ENCODE measurements at places on chromosomes 4 and X.
A peak's percentile ranks its signal among the peaks of the same experiment; 100 is the strongest.

DNA sequence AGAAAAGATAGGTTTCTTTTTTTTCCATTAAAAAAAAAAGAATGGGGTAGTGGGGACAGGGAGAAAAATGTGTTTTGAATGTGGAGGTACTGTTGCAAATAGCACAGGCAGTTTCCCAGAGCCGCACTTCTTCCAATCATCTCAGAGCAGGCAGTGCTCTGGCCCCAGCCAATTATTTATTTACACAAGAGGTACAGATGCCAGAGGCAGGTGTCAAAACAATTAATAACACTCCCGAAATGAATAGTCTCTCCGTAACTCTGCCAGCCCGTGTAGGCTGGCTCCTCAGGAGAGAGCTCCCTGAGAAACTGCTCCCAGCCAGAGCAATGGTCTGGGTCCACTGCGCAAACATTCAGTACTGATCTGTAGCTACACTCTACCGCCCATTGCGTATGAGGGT is 130.8 kb upstream of the IL1RAPL2 start:
- no peak for DNase-seq

DNA sequence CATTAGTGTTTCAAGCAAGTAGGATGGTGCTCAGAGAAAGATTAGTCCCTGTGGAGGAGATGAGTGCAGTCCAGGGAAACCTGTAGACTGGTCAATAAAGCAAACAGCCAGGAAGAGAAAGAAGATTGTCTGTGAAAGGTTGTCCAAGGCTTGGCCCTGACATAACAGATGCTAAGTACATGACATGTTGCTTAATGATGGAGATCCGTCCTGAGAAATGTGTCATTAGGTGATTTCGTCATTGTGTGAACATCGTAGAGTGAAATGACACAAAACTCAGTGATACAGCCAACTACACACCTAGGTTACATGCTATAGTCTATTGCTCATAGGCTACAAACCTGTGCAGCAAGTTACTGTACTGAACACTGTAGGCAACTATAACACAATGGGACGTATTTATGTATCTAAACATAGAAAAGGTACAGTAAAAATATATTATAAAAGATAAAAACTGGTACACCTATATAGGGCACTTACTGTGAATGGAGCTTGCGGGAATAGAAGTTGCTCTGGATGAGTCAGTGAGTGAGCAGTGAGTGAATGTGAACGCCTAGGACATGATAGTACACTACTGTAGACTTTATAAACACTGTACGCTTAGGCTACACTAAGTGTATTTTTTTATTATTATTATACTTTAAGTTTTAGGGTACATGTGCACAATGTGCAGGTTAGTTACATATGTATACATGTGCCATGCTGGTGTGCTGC is 9.0 kb upstream of the PRSS48 start:
- no peak for DNase-seq

DNA sequence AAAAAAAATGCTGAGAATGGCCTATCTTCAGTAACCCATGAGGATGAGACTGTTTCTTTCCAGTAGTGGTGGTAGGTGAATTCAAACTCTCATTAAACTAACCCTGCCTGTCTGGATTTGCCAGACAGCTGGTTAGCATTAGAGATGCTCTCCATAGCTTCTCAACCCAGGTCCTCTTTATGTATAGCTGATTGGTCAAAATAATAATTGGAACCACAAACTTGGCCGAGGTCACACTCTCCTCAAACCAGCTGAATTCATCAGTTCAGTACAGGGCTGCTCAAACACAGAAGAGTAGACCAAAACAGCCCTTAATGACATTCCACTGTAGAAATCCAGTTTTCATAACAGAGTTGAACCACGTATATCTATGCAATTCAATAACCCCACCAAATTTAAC is 85.3 kb downstream of the HCCS start:
- DNase-seq = no peak

DNA sequence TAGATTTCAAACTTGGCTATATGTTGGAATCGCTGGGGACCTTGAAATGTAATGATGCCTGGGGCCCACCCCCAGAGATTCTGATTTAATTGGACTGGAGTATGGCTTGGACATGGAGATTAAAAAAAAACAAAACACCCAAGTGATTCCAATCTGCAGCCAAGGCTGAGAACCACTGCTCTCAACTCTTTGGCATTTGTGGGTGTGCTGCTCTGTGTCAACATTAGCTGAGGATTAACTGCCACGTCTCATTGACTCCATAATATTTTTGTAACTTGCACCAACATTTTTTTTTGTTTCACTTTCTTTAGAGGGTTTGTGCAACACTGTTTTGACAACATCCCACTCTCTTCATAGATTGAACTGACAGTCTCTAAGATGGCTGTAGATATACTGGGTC is 41.1 kb upstream of the PDK3 start:
- no peak for DNase-seq

DNA sequence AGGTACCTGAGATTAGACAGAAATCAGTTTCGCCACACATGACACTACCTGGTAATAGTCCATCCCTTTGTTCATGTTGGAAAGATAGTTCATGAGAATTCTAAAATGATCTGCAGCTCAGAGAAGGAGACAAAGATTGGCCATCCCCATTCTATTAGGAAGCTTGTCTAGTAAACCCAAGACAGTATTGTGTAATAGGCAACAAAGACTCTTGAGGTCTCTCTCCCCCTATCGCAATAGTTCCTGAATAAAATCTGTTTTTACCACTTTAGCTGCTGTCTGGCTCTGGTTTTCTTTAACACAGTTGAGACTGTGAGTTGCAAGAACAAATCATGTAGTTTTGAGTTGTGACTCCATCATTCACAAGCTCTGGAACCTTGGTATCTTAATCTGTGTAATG is 14.8 kb upstream of the BBS7 start:
- no peak for DNase-seq

- DNase-seq = no peak
These were observed 18.2 kb upstream of the TNIP3 start for GRCh38 chr4:121182296-121182695.

- DNase-seq = no peak
These were observed 942.3 kb upstream of the SLIT2 start for GRCh38 chr4:19309378-19309777.

- DNase-seq = peak; percentile 65
These were observed 30.1 kb downstream of the ADGRA3 start for GRCh38 chr4:22485737-22486136.

GRCh38 chrX:72045552-72046277 is 86.0 kb downstream of the RTL5 start:
- DNase-seq = peak; percentile 93

GRCh38 chr4:169080981-169081380 is 70.9 kb upstream of the CBR4 start:
- DNase-seq = no peak

- no peak for DNase-seq
These were observed 48.6 kb upstream of the UGT2A1 start for GRCh38 chr4:69701696-69702095.

DNA sequence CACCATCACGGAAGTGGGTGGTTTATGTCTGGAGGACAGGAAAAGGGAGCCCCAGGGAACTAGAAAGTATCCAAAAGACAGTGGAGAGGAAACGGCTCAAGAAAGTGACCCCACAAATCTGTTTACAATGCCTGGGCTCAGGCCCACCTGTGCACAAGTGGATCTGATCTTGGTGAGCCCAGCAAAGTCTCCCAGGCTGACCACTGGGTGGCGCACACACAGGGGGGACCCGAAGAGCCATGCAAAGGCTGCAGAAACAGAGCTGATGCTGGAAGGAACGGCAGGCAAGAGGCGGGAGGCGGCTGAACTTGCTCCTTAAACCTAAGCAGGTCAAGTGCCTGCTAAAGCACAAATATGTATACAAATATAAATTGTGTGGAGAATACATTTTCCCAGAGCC is 9.6 kb downstream of the HAUS7 start:
- DNase-seq = peak; percentile 46

DNA sequence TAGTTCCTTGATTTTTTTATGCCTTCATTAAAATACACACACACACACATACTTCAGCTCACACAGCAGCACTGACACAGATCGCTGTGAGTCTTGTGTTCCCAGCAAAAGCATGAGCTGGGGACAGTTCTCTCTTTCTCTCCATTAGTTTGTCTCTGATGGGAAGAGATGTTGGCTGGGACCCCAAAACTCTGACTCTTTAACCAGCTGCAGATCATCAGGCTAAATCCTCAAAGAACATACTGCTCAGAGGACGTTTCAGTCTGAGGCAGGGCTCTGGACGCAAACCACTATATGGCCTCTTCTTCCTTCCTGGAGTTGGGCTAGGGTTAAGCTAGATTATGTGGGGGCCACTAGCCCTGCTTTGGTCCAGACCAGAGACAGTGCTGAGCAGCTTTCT is 109.6 kb downstream of the NHSL2 start:
- no peak for DNase-seq

- no peak for DNase-seq
These were observed 15.8 kb downstream of the UBE2K start for GRCh38 chr4:39713691-39714090.

DNA sequence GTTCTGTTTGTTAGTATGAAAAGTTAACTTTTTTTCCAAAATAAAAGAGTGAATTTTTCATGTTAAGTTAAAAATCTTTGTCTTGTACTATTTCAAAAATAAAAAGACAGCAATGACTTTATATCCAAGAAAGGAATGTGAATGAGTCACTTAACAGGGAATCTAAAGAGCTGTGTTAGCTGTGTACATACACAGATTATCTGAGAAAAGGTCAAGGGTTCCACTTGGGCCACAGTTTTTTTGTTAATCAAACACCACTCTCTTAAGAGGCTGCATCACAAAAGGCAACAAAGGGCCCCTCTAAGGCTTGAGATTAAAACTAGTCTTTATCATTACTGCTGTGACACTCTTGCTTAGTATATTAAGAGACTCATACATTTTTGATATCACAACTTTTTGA is 82.1 kb downstream of the FIP1L1 start:
- no peak for DNase-seq
